Muscle of leg (tissue), 16 donors: ENCODE measurements at places on chromosomes 1 and 21. TPM values are rescaled to one million over a fixed set of nuclear protein-coding genes. Genes with fewer than 3 reads are reported as not detected.

ADAMTS4 gene
- 7.8 TPM for total RNA-seq

GBP3 gene
- total RNA-seq, result 2.3 TPM

GRCh38 chr1:68814067-68814466, 317.2 kb upstream of the DEPDC1 start:
- no peak overlapping the region for H3K4me3 ChIP-seq
- H3K27me3 ChIP-seq, result no peaks in the 10 kb centered on the region
- DNase-seq, result no peak
- H3K4me1 ChIP-seq, result no peaks in the 10 kb centered on the region
- H3K27ac ChIP-seq, result no peak overlapping the region

DNA sequence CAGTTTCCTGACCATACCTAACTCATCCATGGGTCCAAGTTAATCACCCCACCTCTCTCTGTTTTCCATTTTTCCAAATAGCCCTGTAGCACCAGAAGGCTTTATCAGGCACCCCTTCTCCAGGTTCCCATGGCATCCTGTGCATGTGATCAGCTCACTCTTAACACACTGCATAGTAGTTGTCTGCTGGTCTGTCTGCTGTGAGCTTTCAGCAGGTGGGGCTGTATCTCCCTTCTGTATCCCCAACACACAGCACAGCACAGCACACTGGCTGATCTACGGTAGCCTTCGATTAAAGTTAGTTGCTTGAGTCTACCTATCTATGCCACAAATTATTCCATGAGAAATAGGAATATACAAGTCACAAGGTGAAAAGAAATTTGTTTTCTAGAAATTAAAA, 54.3 kb upstream of the C1orf198 start:
- H3K4me1 ChIP-seq, result no peaks in the 10 kb centered on the region
- no peak for DNase-seq
- H3K27me3 ChIP-seq, result no peaks in the 10 kb centered on the region
- no peak overlapping the region for H3K27ac ChIP-seq

HES5 gene
- total RNA-seq, result 0.80 TPM

CASZ1 gene
- 30.8 TPM for total RNA-seq

OR2L2 gene
- 0.04 TPM for total RNA-seq

DNA sequence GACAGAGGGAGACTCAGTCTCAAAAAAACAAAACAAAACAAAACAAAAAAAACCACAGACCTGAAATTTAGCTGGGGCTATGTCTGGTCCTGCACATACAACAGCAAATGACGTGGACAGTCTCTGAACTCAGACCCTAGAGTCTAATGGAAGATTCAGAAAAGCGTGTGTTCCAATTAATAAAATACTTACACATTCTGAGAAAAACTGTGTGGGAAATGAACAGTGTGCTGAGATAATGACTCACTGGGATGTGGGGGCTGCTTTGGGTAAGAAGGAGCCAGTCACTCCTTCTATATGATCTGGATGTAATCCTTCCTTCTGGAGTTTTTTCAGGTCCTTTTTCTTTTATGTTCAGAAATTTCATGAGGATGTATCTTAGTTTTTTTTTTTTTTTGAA, 29.4 kb downstream of the CLDN14 start:
- H3K27ac ChIP-seq, result no peak overlapping the region
- H3K27me3 ChIP-seq, result no peaks in the 10 kb centered on the region
- H3K4me3 ChIP-seq, result no peak overlapping the region
- peaks cover 10% of the 10 kb centered on the region for H3K4me1 ChIP-seq

LDLRAD1 gene
- not detected for total RNA-seq

GRCh38 chr1:46569884-46570725, 18.7 kb upstream of the KNCN start:
- H3K27ac ChIP-seq, result no peak overlapping the region
- no peaks in the 10 kb centered on the region for H3K27me3 ChIP-seq

DNA sequence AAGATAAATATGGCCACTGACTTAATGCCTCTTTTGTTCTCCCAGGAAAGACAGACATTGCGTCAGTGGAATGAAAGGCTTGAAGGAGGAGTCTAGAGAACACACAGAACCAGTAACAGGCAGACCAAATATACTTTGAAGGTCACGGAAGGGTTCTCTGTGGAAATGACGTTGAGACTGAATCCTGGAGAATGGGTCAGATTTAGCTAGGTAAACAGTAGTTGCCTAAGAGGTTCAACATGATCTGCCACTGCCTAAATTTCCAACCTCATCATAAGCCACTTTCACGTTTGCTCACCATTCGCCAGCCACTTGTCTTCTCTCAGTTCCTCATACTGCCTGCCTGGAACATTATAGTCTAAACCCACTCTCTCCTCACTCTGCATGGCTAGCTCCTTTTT, 20.5 kb downstream of the PLA2G4A start:
- peak overlapping the region; percentile 10 for H3K27ac ChIP-seq
- DNase-seq, result peak; percentile 40
- H3K36me3 ChIP-seq, result no peaks in the 10 kb centered on the region
- H3K4me3 ChIP-seq, result no peak overlapping the region
- no peaks in the 10 kb centered on the region for H3K4me1 ChIP-seq

DNA sequence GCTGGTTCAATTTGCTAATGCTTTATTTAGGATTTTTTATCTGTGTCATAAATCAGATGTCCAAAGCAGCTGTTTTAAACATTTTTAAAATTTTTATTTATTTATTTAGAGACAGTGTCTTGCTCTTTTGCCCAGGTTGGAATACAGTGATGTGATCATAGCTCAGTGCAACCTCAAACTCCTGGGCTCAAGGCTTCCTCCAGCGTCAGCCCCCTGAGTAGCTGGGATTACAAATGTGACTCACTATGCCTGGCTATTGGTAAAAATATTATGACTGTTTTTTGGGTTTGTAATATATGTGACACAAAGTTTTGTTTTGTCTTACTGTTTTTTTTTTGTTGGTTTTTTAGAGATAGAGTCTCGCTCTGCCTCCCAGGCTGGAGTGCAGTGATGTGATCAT, 11.8 kb downstream of the ZBED6 start:
- H3K4me3 ChIP-seq, result no peak overlapping the region

LCK gene
- total RNA-seq, result 0.62 TPM

MYOG gene
- total RNA-seq, result 480 TPM

GRCh38 chr1:20359451-20360330, 69.0 kb downstream of the VWA5B1 start:
- no peak overlapping the region for H3K27ac ChIP-seq
- H3K27me3 ChIP-seq, result peaks cover 18% of the 10 kb centered on the region
- H3K4me1 ChIP-seq, result peaks cover 39% of the 10 kb centered on the region
- H3K4me3 ChIP-seq, result no peak overlapping the region
- no peaks in the 10 kb centered on the region for H3K36me3 ChIP-seq

OR2L8 gene
- total RNA-seq, result not detected

DNA sequence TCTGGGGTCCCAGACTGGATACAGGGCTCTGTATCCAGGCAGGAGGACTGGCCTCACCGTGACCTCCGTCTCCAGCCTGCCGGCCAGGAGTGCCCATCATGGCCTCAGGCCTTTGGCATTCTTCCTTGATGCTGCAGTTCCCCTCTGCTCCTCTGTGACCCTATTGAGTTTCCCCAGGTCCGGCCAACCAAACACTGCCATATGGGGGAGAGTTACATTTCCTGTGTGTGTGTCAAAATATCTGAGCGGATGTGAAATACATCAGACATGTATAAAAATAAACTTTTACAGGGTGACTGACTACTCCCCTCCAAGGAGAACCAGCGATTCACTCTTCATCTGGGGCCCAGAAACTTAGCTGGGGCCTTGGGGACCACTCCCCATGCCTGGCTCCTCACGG, 10.2 kb upstream of the UBL4B start:
- peaks cover 5% of the 10 kb centered on the region for H3K27me3 ChIP-seq
- peak; percentile 26 for DNase-seq
- no peaks in the 10 kb centered on the region for H3K36me3 ChIP-seq
- no peak overlapping the region for H3K4me3 ChIP-seq

DNA sequence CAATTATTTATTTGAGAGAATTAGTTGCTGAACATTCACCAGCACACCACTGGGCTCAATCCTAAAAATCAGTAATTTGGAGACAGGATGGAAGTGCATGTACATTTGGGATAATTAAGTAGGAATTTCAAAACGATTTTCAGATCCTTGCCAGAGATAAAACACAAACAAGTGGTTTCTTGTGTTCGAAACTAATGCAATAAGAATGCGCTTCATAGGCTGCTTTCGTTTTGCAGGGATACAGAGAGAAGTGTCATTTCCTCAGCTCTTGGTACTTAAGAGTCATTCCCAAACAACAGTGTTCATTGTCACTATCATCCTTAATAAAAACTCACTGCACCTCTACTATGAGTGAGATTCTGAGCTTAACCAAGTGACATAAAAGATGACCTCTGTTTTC, 20.6 kb upstream of the USP24 start:
- no peaks in the 10 kb centered on the region for H3K4me1 ChIP-seq
- peak; percentile 14 for DNase-seq

DNA sequence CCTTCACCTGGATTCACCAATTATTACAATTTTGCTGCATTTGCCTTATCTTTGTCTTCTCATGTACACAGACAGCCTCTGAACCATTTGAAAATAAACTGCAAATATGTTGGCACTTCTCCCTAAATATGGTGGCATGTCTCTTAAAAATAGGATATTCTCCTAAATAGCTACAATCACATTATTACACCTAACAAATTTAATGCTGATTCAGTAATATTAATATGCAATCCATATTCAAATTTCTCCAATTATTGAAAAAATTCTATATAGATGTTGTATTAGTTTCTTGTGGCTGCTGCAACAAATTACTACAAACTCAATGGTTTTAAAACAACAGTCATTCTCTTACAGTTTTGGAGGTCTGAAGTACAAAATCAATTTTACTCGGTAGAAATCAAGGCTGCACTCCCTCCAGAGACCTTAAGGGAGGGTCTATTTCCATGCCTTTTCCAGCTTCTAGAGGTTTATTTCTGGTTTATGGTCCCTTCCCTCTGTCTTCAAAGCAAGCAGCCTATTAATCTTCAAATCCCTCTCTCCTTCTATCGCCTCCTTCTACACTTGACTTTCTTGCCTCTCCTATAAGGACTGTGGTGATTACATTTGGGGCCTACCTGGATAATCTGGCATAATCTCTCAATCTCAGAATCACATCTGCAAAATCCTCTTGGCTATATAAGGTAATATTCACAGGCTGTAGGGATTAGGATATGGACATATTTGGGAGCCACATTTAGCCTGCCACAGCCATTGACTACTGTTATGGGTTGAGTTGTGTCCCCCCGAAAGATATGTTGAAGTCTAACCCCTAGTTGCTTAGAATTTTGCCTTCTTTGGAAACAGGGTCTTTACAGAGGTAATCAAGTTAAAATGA, 52.5 kb upstream of the BOLA1 start:
- no peaks in the 10 kb centered on the region for H3K27me3 ChIP-seq
- DNase-seq, result no peak
- no peak overlapping the region for H3K27ac ChIP-seq
- no peak overlapping the region for H3K4me3 ChIP-seq
- peaks cover 3% of the 10 kb centered on the region for H3K36me3 ChIP-seq

DNA sequence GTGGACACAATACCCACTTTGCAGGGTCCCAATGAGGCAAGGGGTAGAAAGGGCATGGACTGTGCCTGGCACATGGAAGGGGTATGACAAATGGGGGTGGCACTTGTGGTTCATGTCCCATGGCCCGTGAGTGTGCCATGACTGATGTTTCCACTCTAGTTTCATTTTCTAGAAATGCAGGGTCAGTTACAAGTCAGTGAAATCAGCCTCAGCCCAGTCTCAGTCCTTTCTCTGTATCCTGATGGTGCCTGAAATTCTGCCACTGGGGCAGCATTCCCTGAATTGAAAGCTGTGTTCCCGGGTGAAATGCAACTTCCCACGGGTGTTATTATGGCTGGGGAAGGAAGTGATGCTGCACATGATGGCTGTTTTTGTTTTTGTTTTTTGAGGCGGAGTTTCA, 110.8 kb upstream of the ZBTB40 start:
- no peaks in the 10 kb centered on the region for H3K36me3 ChIP-seq
- H3K27me3 ChIP-seq, result peaks cover 39% of the 10 kb centered on the region
- no peak overlapping the region for H3K27ac ChIP-seq

DNA sequence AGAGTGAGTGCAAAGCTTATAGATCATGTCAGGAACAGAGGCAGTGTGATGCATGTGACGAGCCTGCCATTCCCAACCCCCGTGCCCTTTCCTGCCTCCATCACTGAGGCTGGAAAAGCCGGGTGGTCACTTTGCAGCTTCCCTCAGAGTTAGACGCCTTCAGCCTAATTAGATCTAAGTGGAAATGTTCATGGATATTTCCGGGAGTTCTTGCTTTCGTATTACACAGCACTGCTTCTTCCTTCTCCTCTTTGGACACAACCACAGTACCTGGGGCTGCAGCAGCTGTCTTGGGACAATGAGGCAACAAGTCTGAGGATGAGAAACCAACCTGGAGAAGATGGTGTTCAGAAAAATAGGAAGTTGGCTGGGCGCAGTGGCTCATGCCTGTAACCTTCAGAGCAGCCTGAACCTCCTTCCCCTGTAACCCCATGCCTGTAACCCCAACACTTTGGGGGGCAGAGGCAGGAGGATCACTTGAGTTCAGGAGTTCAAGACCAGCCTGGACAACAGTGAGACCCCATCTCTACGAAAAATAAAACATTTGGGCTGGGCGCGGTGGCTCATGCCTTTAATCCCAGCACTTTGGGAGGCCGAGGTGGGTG, 24.5 kb downstream of the SERINC2 start:
- no peaks in the 10 kb centered on the region for H3K27me3 ChIP-seq
- no peak overlapping the region for H3K27ac ChIP-seq
- H3K4me3 ChIP-seq, result no peak overlapping the region
- H3K36me3 ChIP-seq, result peaks cover 10% of the 10 kb centered on the region

DNA sequence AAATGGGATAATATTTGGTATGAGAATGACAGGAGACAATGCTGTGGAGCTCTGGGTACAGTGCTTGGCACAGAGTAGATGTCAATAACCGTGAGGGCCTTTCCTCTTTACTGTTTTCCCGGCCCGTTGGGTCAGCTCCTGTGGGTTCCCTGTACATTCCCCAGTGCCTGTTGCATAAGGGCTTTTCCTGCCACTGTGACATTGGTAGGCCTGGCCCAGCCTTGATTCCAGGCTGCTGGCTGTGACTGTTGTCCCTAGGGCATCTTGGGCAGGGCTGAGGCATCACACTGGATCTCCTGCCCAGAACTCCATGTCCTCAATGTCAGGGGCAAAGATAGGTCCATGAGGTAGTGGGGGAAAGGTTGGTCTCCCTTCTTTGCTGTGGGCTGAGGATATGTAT, 25.8 kb upstream of the MYCL start:
- H3K36me3 ChIP-seq, result no peaks in the 10 kb centered on the region
- no peak for DNase-seq
- peaks cover under 1% of the 10 kb centered on the region for H3K27me3 ChIP-seq
- no peak overlapping the region for H3K4me3 ChIP-seq

DUSP10 gene
- total RNA-seq, result 9.5 TPM

GRCh38 chr1:193633093-193633492, 446.7 kb upstream of the B3GALT2 start:
- no peaks in the 10 kb centered on the region for H3K4me1 ChIP-seq
- no peak overlapping the region for H3K4me3 ChIP-seq
- no peak for DNase-seq
- H3K27ac ChIP-seq, result no peak overlapping the region
